Activated naive CD8-positive, alpha-beta T cell treated with anti-CD3 and anti-CD28 coated beads for 36 hours (primary cell): ENCODE measurements at places on chromosomes 7 and 10. TPM values are rescaled to one million over a fixed set of nuclear protein-coding genes. Genes with fewer than 3 reads are reported as not detected.
A peak's percentile ranks its signal among the peaks of the same experiment; 100 is the strongest.

GRCh38 chr10:7159517-7159916, 251.3 kb downstream of the SFMBT2 start:
- H3K27me3 ChIP-seq: no peaks in the 10 kb centered on the region
- H3K36me3 ChIP-seq: peaks cover 30% of the 10 kb centered on the region
- no peak overlapping the region for H3K4me3 ChIP-seq
- peaks cover 22% of the 10 kb centered on the region for H3K4me1 ChIP-seq
- no peak overlapping the region for H3K27ac ChIP-seq

DNA sequence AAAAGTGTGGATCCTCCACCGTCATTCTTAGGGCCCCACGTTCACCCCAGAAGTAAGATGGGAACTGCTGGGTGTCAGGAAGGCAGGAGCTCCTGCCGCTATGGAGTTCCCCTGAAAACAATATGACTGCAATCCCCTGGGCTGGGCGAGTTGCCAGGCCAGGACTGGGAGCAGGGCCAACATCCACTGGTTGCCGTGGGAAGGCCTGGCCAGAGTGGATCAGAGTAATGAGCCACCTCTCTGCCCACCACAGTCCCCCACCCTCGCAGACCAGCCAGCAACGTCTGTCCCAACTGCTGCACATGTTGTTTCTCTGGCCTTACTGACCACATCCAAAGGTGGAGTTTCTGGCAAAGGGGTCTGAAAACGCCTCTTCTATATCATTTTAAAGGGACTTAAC, 86.6 kb downstream of the STRA8 start:
- no peaks in the 10 kb centered on the region for H3K4me1 ChIP-seq
- no peak for DNase-seq
- no peak overlapping the region for H3K4me3 ChIP-seq
- H3K27me3 ChIP-seq: no peaks in the 10 kb centered on the region

DNA sequence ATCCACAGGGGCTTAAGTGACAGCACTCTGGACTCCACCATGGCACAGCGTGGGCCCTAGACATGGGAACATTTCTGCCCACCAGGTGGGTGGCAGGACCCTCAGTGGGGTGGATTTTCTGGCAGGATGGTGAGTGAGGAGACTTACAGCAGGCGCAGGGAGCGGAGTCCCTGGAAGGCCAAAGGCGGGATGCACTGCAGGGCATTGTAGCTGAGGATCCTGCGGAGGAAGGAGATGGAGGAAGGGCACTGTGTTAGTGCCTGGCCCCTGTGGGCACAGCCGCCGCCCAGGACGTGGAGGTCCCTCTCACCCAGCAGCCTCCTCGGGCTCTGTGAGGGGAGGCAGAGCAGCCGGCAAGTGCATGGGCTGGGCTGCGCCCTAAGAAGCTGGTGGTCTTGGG, 154.3 kb downstream of the SLIT1 start:
- H3K4me1 ChIP-seq: no peaks in the 10 kb centered on the region
- no peak for DNase-seq
- H3K4me3 ChIP-seq: no peak overlapping the region
- peaks cover 6% of the 10 kb centered on the region for H3K27me3 ChIP-seq

- no peaks in the 10 kb centered on the region for H3K27me3 ChIP-seq
- no peaks in the 10 kb centered on the region for H3K4me1 ChIP-seq
- no peak for DNase-seq
- no peaks in the 10 kb centered on the region for H3K36me3 ChIP-seq
- no peak overlapping the region for H3K4me3 ChIP-seq
Observed at GRCh38 chr7:4103352-4104091, 578.6 kb upstream of the FOXK1 start.

DNA sequence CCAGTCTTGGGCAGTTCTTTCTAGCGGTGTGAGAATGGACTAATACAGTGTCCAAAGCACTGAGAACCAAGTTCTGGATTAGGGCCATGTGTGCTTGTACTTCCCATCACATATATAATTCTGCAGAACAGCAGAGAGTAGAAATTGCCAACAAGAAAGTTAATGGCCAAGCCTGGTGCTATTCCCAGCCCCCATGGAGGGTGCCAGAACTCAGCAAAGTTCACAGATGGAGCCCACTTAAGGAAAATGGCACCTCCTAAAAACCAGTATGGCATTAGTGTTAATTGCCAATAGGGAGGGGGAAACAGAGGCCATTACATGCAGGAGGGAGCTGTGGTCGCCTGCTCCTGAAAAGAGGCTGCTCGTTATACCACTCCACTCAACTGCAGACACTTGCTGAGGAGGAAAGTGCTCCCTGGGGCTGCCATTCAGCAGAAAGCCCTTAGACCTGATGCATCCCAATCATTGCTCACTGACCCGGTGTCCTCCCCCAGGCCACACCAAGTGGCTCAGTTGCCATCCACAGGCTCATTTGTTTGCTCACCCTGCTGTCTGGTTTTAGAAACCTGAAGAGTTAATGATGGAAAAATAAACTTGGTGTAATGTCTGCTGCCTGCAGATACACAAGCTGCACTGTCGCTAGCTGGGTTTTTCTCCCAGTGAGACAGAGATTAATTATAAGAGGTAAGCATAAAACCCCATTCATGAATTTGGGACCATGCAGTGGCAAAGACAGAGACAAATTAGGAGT, 280.6 kb downstream of the GFRA1 start:
- DNase-seq: no peak
- no peak overlapping the region for H3K27ac ChIP-seq
- H3K4me3 ChIP-seq: no peak overlapping the region
- peaks cover 3% of the 10 kb centered on the region for H3K27me3 ChIP-seq
- H3K4me1 ChIP-seq: no peaks in the 10 kb centered on the region

- H3K27ac ChIP-seq: peak overlapping the region; percentile 69
- H3K36me3 ChIP-seq: peaks cover 1% of the 10 kb centered on the region
- peak overlapping the region; percentile 86 for H3K4me3 ChIP-seq
Observed at GRCh38 chr10:24722676-24723385, 856 bp downstream of the ARHGAP21 start.

DNA sequence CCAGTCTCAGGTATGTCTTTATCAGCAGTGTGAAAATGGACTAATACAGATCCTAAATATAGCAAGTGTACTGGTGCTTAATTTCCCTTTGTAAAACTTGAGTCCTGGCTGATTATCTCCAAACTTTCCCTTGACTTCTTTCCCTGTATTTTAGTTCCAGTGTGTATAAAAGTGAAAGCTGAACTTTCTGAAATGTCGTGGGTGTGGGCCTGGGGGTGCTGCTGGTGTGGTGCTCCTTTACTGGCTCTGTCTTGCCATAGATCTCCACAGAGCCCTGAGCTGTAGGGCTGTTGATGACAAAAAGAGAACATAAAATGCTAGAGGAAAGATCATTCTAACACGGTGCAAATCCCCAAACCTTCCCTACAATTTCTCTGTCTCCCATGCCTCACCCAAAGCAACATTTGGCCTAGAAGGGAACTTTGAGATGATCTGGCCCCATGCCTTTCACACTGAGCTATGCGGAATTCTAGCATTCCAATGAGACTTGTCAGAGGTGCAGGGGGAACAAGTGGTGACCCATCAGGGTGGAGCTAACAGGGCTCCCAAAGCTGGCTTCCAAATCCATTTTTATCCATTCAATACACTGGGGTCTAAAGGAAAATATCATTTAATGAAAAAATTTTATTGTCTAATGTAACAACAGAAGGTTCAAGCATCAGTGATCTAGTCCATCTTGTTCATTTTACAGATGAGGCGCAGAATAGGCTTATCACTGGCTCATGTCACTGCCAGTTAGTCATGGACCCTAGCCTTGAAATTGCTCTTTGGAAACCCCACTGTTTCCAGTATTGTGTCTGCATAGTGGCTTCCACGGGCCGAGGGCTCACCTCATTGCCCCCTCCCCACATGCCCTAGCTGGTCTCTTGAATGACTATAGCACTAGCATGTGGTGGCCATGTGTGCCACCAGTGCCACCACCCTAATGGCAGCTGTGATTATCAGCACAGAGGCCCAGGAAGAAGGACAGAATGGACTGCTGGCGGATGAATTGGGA, 1000.9 kb downstream of the LRMDA start:
- no peak overlapping the region for H3K4me3 ChIP-seq
- peaks cover 4% of the 10 kb centered on the region for H3K27me3 ChIP-seq

GRCh38 chr10:77244286-77244685, 393.3 kb downstream of the KCNMA1 start:
- peaks cover 8% of the 10 kb centered on the region for H3K4me1 ChIP-seq
- no peaks in the 10 kb centered on the region for H3K36me3 ChIP-seq
- H3K27ac ChIP-seq: no peak overlapping the region

DNA sequence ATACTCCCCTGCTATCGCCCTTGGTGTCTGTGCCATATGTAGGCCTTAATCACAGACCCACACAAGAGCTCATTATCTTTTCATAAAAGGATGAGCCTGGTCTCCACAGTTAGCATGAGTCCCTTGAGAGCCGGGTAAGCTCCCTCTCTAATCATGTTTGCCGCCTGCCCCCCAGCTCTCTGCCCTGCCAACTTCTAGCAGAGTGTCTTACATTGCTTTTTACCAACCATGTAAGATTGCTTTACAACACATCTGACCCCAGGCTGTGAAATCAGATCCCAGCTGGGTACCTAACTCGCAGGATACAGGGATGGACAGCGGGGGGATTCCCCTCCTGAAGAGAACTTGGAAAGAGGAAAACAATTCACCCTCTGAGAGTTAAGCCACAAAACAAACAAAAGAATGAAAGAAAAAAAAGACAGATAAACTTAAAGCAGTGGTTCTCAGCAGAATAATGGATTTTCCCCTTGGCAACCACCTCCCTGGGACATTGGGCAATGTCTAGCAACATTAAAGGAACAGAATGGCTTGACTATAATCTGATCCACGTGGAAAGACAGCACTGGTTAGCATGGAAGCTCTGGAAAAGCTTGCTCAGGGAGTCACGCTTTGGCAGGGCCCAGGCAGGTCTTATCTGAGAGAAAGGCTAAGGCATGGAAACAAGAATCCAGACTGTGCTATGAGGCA, 39.4 kb upstream of the ATOH7 start:
- no peak for DNase-seq
- H3K36me3 ChIP-seq: no peaks in the 10 kb centered on the region
- H3K27ac ChIP-seq: no peak overlapping the region
- H3K27me3 ChIP-seq: no peaks in the 10 kb centered on the region
- no peak overlapping the region for H3K4me3 ChIP-seq

DNA sequence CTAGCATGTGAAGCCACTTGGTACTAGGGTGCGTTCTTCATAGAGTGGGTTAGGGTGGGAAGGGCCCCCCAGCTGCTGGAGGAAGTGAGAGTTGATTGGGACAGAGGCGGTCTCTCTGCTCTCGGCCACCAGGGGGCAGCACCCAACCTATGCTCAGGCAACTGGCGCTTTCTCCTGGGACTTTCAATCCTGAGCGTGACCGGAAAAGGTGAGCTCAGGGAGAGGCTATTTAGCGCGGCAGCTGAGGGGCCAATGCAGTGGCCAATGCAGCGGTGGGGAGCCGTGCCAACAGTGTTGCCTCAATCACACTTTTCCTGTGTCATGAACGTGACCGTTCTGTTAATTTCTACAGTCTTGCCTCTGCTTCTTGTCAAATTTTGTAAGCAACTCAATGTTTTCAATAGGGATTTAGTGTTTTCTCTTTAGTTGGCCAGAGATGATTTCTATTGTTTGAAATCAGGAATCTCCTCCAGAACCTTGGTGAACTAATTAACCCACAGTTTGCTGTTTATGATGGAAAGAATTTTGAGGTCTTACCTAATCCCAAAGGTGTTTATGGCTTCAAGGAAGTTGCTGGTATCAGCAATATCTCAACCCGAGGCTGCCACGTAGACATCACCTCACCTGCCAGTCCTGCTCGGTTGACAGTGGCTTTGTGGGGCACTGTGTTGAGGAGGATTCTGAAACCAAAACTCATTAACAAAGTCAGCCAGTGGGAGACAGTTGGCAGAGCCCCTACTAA, 67.9 kb upstream of the PDZD8 start:
- H3K27me3 ChIP-seq: peaks cover 33% of the 10 kb centered on the region
- peaks cover 3% of the 10 kb centered on the region for H3K4me1 ChIP-seq
- peak; percentile 40 for DNase-seq
- no peak overlapping the region for H3K4me3 ChIP-seq
- no peak overlapping the region for H3K27ac ChIP-seq

- peaks cover 8% of the 10 kb centered on the region for H3K4me1 ChIP-seq
- H3K36me3 ChIP-seq: peaks cover 3% of the 10 kb centered on the region
- H3K4me3 ChIP-seq: no peak overlapping the region
- no peak overlapping the region for H3K27ac ChIP-seq
- no peaks in the 10 kb centered on the region for H3K27me3 ChIP-seq
Observed at GRCh38 chr7:76073335-76073990, 25.6 kb downstream of the MDH2 start.

GRCh38 chr10:122233857-122234348, 37.2 kb upstream of the BTBD16 start:
- no peak overlapping the region for H3K4me3 ChIP-seq
- no peaks in the 10 kb centered on the region for H3K4me1 ChIP-seq
- no peaks in the 10 kb centered on the region for H3K27me3 ChIP-seq

The CHAT gene
- total RNA-seq: not detected

The SLC13A4 gene
- total RNA-seq: not detected

The COBL gene
- not detected for total RNA-seq

The NPFFR1 gene
- not detected for total RNA-seq

The DCLRE1A gene
- total RNA-seq: 19.0 TPM
